ENCODE measurements at places on chromosomes 3 and 15.

- DNase-seq = no peak
Observed at GRCh38 chr3:5056111-5056391, 66.0 kb upstream of the ARL8B start.

DNA sequence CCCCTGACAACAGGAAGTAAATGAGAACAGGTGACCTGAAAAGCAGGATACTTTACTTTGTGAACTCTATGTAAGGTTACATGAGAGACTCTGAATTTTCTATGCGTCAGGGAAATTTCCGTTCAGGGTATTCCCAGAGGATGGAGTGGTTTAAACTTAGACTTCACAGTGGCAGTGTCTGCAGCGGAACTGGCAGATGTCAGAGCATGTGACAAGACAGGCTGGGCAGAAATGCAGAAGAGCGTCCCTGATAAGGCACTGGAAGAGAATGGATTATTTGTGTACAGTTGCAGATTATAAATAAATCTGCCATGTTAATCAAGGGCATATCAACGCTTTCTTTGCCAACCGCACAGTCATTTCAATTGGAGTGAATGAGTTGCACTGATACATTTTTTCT, 598.4 kb upstream of the ZNF717 start:
- DNase-seq = no peak

DNA sequence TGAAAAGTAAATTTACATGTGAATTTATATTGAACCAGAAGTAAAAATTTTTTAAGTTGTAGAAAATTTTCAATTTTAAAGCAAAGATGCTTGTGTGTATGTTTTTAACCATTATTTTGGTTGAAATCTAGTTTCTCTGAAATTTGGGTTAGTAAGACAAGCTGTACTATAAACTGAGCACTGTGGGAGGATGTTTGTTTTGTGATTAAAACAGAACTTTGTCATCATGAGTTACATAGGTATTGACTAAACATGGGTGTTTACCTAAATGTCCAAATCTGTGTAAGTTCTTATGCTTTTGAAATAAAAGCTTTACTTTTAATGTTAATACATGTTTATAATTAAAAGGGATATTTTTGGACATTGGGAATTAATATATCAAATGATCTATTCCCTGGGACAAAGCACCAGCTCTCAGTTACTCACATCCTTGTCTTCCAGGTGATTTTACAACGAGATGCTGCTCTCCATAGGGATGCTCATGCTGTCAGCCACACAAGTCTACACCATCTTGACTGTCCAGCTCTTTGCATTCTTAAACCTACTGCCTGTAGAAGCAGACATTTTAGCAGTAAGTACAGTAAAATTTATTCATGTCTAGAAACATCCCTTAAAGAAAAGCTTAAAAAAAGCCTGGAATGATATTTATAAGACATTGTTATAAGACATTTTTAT, 32.7 kb downstream of the RNF13 start:
- DNase-seq = no peak

DNA sequence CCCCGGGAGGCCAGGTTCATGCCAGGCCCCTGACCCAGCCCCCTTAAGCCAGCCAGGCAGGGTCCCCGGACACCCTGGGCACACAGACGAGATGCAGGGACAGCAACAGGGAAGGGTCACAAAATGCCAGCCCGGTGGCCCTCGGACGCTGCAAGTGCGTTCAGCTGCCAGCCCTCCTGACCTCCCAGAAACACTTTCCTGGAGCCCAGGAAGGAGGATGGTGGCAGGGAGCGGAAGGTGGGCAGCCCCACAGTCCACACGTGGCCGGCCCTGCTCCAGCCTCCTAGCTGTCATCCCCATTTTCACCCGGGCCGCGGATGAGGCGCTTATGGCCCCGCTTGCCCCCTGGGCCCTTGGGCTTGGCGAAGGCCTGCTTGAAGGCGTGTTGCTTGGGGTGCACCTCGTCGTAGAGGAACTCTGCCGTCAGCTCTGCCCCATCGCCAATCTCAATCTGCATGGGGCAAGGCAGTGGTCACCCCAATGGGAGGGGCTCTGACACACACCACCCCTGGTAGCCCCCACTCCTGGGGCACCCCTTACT, 3.4 kb upstream of the TLR9 start:
- no peak for DNase-seq

- peak; percentile 20 for DNase-seq
Observed at GRCh38 chr15:73873889-73874511, 636 bp downstream of the TBC1D21 start.

- DNase-seq = no peak
Observed at GRCh38 chr3:189695400-189695799, 64.2 kb downstream of the TP63 start.

- no peak for DNase-seq
Observed at GRCh38 chr15:74664028-74664616, 31.7 kb downstream of the EDC3 start.

GRCh38 chr15:59885832-59886231, 118.3 kb upstream of the FOXB1 start:
- DNase-seq = no peak

DNA sequence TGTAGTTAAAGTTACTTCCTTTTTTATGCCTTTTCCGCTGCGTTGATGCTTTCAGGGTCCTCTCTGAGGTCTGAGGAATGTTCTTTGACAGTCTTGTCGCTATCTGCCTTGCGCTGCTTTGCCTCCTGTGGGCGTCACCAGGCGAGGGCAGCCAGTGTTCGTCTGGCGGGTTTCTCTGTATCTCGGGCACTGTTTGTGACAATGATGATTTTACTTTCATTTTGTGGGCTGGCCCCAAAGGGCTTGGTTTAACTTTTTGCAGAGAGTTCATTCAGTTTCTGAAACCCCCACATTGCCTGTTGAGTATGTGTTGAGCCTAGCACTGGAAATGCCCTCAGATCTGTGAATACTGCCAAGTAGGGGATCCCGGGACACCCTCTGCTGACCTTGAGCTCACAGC, 24.6 kb upstream of the SACM1L start:
- DNase-seq = peak; percentile 76

DNA sequence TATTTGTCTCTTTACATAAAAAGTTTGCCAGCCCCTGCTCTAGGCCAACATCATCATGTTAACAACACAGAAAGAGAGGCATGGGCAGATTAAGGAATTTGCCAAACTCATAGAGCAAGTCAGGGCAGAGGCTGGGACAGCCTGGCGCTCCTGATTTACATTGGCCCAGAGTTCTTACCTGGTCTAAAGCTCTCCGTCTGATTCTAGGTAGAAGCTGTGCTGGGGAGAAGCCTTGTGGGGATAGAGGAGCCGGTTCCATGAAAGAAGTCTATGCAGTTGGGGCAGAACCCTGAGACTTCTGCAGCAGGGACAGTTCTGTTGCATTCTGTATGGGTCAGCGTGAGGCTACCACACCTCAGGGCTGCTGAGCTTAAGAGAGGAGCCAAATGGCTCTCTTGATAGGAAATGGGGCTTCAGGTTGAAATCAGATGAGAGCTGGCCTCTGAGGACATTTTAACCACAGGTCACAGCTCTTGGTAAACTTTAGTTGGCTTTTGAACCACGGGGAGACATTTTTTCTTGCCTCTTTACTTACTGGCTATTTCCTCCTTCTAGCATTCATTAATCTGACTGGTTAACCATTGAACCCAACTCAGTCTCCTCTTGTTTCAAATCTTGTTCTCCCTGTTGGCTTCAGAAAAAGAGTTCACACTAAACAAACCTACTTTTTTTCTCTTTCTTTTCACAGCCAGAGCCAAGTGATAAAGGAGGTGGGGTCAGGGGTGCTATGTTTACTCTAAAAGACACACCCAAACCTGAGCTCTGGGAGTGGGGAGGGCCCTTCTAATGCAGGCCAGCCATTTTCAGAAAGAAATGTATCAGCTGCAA, 250.7 kb downstream of the OPA1 start:
- no peak for DNase-seq

All from T-cell (primary cell).